Stimulated activated CD4-positive, alpha-beta T cell treated with anti-CD3 and anti-CD28 coated beads, Interleukin-1b, Interleukin-23, amount 100 ng/mL, for 1 hour (primary cell): ENCODE measurements at places on chromosomes 5 and 9.

DNA sequence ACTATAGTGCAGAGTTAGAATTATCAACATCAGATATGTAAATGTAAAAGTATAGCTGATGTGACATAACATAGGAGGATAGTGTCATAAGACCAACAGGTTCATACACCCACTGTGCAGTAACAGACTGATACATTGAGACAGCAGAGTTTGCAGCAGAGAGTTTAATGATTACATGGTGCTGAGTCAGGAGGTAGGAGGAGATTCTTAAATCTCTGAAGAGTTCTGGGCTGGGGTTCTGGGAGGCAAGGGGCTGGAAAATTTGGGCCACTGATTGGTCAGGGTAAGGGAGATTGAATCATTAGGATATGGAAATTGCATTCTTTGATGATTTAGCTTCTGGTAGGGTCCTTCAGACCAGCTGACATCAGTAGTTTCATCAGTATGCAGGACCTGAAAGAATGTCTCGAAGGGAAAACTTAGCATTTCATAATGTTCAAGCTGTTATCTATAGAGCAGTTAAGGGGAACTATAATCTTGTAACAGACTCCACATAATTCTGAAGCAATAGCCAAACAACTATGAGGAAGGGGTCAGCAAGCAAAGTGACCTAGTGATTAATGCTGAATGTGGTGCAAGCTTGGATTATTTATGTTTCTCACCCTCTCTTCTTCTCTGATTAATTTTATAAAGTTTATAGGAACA is 35.6 kb downstream of the CCL28 start:
- no peak for DNase-seq

- no peak for DNase-seq
Measured at GRCh38 chr5:15483351-15484097, 16.5 kb upstream of the FBXL7 start.

DNA sequence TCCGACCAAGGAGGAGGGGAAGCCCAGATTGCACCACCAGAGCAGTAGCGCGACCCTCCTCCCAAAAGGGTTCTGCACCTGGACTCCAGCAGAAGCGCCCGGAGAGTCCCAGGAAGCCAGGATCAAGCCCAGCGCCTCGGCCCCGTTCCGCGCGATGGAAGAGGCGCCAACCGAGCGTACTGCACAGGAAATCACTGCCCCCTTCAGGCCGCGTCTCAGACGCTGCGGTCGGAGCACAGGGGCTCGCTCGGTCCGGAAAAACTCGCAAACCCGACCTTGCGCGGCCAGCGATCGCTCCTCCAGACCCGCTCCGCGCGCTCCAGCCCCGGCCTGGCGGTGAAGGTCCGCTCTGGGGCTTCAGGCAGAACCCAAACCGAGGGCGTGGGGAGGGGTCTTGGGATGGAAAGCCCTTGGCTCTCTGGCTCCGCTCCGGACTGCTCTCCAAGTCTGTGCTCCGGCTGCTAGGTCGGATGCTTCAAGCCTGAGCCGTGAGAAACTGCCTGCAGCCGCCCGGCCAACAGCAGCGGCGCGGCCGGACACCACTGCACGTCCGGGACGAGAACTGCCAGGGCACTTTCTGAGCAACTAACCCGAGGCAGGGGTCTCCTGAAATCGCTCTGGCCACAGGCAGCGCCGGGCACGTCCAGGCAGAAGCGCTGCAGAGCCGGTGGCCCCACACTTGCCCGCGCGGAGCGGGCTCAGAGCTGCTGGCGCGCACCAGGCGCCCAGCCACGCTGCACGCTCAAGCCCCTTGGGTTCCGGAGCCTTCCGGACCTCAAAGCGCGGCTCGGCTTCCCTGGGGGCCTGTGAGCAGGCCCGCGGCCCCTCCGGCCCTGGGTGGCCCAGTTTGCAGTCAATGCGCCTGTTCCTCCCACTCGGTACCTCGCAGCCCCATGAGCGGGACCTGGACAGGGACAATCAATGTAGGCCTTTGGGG is 1.3 kb downstream of the GABBR2 start:
- no peak for DNase-seq

- DNase-seq, result no peak
Measured at GRCh38 chr5:111853748-111854147, 96.8 kb upstream of the NREP start.

GRCh38 chr9:103078581-103078980 is 83.4 kb downstream of the CYLC2 start:
- DNase-seq, result no peak

DNA sequence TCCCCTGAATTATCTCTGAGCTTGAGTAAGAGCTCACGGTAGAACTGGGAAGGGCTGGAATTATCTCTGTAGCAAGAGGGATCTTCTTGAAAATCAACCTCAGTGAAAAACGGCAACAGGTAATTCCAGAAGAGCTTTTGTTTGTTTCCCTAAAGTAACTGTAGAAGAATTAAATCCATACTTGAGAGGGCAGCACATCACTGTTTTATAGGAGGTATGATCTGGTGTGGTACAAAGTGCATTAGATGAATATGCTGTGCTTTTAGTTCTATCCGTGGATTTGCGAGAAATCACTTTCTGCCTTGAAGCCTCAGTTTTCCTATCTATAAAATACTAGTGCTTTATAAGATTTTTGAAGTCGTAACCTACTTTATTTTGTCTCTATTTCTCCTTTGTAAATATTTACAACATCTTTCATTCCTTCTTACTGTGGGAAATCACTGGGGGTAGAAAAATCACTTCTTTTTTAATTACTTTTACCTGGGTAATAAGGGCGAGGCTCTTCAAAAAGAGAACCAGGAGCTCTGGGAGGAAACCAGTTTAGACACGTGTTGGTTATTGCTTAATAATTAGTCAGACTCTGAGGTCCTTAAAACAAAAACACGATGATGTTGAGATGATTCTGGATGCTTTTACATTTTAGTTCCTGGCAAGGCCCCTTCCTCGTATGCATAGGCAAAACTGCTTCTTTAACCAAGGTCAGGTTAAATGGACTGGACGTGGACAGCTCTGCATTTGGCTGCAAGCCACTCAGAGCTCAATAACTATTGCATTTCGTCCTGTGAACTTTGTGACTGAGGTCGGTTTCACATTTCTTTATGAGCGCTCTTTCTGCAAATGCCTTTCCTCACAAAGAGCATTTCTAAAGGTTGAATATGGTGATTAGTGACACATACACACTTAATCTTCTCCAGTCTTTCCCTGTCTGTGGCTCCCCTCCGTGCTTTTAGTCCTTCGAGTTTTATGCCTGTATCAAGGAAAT is 376.1 kb downstream of the BRINP1 start:
- DNase-seq, result no peak

- DNase-seq, result no peak
Measured at GRCh38 chr5:102279711-102280110, 16.4 kb downstream of the SLCO4C1 start.

- no peak for DNase-seq
Measured at GRCh38 chr9:129377931-129378661, 200.0 kb upstream of the IER5L start.

GRCh38 chr5:61350535-61350934 is 18.5 kb downstream of the ZSWIM6 start:
- no peak for DNase-seq

DNA sequence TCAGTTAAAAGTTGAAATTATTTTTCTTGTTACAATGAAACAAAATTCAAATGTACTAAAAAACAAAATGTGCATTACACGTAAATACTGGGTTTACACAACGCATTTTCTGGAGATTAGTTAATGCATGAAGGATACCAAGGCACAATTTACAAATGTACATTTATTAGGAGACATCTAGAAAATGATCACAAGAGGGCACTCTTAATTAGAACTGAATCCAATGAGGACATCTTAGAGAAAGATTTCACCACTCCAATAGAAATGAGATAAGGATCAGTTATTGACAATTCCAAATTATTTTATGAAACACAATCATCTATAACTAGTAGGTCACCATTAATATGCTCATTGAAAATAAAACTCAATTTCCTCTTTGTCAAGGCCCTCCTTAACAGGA is 36.6 kb upstream of the CDH12 start:
- no peak for DNase-seq

- DNase-seq, result no peak
Measured at GRCh38 chr9:87665505-87665904, 60.4 kb upstream of the CTSL start.

DNA sequence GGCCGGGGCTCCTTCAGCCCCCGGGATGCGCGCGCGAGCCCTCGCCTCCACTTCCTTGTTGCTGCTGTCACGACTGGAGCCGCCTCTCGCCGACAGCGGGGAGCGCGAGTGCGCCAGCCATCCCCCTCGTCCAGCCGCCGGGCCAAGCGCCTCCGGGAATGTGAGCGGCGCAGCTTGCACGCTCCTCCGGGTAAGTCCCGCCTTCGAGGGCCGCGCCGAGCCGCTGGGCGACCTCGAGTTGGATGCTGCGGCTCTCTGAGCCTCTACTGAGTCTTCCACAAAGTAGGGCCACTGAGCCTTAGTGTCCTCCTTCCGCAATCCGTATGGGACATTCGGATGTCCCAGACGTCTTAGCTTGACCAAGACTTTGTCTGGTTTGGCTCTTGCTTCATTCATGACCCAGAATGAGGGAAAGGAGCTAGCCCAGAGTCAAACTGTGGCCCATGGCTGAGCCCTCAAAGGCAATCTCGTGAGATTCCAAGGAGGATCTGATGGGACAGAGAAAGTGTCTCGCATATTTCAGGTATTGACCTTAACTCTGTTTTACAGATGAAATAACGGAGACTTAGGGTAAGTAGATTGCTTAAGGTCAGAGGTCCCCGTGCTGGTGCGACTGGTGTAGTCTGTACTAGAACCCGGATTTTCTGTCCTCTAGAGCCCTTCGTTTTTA is 586 bp downstream of the HMGXB3 start:
- no peak for DNase-seq

GRCh38 chr5:169657127-169657526 is 20.1 kb downstream of the DOCK2 start:
- DNase-seq, result no peak

GRCh38 chr5:174785120-174785680 is 60.8 kb downstream of the MSX2 start:
- DNase-seq, result no peak

- DNase-seq, result no peak
Measured at GRCh38 chr9:88421348-88421747, 33.1 kb downstream of the SPIN1 start.

- no peak for DNase-seq
Measured at GRCh38 chr5:124057724-124058231, 545.8 kb downstream of the CSNK1G3 start.

DNA sequence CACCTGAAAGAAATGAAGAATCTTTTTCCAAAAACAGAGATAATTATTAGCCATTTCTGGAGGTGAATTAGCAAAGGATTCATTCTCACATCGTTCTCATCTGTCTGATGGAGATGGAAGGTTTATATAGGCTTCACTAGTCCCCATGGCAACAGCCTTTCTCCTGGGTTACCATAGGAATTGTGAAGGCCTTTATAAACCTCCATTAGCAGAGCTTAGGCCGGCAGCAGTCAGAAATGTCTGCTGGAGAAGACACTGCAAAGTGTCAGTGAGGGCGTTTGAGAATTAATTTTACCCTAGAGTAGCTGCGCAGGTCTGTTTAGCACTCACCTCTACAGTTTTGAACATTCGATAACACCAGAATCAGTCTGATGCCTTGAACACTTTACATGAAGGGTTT is 290.4 kb upstream of the NR4A3 start:
- DNase-seq, result no peak

- DNase-seq, result no peak
Measured at GRCh38 chr9:29285818-29286217, 1712.5 kb upstream of the C9orf72 start.

DNA sequence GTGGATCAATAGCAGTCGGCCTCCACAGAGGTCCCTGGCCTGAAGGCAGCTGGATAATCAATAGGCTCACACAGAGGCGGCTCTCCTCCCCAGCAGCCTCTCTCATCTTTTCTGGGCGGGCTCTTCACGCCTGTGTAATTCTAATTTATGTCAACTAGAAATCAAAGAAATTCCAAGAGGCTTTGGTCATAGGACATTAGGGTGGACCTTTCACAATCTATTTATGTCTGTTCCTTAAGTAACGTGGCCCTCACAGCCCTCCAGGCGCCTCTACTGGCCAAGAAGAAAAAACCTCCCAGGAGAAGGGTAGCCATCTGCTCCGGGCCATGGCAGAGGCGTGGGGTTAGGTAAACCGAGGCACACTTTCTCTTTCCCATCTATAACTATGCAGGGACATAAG is 205.1 kb upstream of the EFNA5 start:
- DNase-seq, result no peak

- DNase-seq, result no peak
Measured at GRCh38 chr5:40955313-40955712, 46.0 kb downstream of the C7 start.

DNA sequence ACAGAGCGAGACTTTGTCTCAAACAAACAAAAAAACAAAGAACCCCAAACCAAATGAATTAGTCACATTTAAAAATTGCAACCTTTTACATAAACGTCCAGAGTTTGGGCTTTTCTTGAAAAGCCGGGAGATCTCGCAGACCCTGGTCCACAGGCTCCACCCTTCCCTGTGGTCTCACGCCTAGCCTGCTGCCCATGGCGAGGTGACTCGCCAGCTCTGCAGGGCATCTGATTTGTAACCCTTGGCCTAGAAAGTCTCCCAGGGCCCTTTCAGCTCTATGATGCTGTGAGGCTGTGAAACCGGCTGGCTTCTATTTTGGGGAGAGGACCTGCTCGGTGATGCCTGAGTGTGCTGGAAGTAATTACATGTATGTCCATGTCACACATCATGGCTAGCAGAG is 44.7 kb upstream of the PHYKPL start:
- no peak for DNase-seq

DNA sequence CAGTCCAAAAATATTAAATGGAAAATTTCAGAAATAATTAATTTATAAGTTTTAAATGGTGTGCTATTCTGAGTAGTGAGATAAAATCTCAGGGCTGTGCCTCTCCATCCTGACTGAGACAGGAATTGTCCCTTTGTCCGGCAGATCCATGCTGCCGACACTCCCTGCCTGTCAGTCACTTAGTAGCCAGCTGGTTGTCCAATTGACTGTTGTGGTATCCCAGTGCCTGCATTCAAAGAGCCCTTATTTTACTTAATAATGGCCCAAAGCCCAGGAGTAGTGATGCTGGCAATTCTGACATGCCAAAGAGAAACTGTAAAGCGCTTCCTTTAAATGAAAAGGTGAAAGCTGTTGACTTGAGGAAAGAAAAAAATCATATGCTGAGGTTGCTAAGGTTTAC is 157.5 kb downstream of the ENC1 start:
- no peak for DNase-seq

DNA sequence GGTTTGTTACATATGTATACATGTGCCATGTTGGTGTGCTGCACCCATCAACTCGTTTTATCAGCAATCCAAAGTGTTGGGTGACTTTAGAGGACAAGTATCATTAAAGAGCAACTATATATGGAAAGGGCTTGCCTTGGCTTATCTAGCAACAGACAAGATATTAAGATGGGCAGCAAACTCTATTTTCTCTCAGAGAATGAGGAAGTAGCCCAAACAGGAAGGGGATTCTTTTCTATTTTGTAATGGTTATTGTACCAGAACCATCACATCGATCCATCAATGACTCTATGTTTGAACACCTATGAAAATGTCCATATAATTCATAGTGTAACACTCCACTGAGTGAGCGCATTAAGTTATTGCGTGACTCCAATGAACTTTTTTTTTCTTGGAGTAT is 260.1 kb upstream of the SLC24A2 start:
- DNase-seq, result no peak
